ENCODE measurements at places on chromosomes 11 and 22.
A peak's percentile ranks its signal among the peaks of the same experiment; 100 is the strongest.

DNA sequence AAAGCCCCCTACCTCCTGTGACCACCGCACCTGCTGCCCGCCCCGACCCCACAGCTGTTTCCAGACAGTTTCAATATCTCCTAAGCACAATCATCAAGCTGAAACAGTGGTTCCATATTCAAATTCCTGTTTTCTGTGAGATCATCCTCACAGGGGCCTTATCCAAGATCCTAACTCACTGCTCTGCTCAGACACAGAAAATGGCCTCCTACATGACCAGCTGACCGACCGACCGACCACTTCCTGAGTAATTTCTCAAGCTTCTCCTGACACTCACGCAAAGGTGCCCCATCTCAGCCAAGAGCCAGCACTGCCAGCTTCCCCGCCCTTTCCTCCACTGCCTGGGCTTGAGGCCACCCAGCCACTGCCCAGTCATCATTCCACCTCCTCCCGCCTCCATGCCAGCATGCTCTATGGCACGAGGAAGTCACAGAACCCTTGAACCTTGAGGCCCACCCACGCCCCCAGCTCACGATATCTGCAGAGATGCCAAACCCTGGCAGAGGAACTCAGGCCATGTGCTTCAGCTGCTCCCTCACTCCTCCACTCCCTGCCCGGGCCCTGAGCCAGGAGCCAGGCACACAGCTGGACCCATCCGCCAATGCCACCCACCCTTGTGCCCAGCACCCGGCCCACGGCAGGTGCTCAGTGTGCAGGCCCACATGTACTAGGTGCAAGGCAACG is 14.0 kb downstream of the KIAA0930 start:
- DNase-seq: no peak

DNA sequence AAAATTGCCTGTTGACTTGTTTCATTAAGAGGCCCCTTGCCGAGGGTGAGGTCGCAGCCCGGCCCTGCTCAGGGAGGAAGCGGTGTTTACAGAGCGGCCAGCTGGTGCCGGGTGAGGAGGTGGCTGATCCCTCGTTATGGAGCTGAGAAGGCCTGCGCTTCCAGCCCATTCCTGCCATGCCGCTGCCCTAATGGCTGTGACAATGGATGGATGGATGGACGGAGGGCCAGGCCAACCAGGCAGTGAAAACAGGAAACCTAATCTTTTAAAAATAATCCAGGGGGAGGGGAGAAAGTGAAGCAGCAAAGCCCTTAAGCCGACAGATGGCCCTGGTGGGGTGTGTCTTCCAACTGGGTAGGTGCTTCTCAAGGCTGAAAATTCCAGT is 38.5 kb downstream of the BCR start:
- peak; percentile 99 for DNase-seq

DNA sequence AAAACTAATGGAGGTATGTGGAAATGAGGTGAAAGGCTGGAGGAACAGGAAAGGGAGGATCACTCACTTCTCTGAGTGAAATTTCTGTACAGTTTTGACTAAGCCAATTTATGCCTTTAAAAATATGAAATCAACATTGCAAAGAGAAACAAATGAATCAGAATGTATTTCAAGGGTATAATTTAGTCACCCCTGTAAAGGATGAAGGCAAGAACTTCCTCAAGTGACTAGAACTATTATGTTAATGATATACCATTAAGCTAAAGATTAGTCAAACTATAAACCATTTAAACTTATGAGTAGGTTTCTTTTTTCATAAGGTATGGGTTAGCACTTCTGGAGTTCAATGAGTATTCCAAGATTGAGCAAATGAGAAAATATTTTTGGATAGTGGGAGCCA is 184.5 kb upstream of the CHORDC1 start:
- DNase-seq: no peak

- peak; percentile 51 for DNase-seq
These were observed 179.0 kb downstream of the GRM5 start for GRCh38 chr11:88886796-88887195.

GRCh38 chr11:119371067-119371601 is 10.4 kb downstream of the USP2 start:
- DNase-seq: no peak

DNA sequence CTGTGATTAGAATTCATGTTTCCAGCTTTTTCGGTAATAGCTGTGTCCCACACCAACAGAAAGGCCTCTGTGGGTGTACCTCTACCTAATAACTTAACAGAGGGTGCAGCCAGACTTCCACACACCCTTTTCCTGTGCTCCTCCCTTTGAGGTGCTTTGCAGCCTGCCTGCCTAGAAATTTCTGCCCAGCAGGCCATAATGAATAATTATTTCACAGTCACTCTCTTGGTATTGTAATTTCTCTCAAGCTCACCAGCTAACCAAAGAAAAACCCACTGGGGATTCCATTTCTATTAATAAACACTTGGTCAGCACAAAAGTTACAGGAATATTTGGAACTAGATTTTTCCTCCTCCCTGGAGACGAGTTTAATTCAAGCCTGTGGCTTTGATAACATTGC is 13.3 kb downstream of the WT1 start:
- DNase-seq: no peak

All from NCI-H524 (cell line).